ENCODE measurements at places on chromosomes 4 and X.
A peak's percentile ranks its signal among the peaks of the same experiment; 100 is the strongest.

DNA sequence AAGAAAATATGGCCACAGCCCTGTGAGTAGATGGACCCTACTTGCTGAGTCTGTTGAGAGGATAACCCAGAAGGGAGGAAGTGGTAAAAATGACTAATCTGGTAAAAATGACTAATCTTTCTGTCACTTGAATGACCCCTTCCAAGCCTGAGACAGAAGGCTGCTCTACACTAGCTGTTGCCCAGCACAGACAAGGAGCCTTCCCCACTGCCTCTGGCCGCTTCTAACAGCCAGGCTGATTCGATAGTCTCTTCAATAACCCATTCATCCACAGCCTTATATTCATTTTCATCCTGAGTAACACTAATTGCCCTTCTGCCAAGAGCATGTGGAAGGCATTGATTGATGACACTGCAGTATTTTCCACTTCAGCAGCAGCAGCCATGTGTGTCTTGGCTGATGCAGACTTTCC lies 18.4 kb downstream of the MAGEB17 start:
- peak; percentile 65 for DNase-seq

GRCh38 chr4:151362404-151363164 lies 37.2 kb upstream of the SH3D19 start:
- DNase-seq, result peak; percentile 87

GRCh38 chrX:53798281-53798680 lies 111.8 kb upstream of the HUWE1 start:
- DNase-seq, result no peak

DNA sequence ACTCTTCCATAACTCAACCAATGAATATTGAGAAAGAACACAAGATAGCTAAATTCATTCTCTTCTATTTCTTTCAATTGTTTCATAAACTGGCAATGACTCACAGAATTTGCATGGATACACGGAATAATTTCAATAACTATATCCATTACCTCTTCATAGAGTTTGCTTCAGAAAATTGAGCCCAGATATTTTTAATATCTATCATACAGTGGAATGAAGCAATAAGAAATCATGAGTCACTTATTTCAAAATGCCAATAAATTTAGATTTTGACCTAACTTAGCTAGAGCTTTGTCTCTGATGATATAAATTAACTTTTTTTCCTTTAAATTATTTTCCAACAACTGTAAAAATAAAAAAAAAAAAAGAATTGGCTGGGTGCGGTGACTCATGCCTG lies 22.2 kb upstream of the MANBA start:
- no peak for DNase-seq

DNA sequence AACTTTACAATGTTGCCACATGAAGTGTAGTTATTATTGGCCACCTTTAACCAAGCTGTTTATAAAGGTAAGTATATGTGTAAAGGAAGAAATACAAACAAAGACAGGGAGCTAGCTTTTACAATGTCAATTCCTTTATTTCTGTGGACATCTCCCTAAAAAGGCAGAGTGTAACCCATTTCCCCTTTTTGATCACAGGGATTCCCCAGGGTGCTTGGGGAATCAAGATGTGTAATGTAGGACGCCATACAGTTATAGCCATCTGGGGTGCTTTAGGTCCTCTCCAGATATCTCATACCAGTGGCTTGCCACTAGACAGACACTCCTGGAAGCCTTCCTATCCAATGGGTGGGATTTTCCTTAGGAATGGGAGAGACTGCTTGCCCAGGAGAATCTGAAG lies 4.2 kb upstream of the CUL4B start:
- DNase-seq, result no peak

DNA sequence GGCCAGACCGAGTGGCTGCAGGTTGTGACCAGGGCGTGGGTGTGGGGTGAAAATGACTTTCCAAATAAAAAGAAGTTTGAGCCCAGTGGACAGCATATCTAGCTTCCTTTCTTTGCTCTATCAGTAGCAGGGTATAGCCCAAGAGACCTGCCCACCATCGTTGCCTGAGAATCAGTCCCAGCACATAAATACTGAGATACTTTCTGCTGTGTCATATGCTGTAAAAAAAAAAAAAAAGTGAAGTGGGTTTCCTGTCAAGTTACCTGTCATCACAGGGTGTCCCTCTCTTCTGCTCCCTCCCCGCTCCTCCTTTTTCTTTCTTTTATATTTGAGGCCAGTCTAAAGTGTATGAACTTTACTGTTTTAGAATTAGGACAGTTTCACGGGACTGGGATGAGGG lies 330.3 kb upstream of the BOD1L1 start:
- no peak for DNase-seq

- peak; percentile 68 for DNase-seq
Observed at GRCh38 chr4:123127218-123127617, 204.8 kb upstream of the NUDT6 start.

GRCh38 chr4:168796362-168797106 lies 213.5 kb downstream of the CBR4 start:
- DNase-seq, result no peak

DNA sequence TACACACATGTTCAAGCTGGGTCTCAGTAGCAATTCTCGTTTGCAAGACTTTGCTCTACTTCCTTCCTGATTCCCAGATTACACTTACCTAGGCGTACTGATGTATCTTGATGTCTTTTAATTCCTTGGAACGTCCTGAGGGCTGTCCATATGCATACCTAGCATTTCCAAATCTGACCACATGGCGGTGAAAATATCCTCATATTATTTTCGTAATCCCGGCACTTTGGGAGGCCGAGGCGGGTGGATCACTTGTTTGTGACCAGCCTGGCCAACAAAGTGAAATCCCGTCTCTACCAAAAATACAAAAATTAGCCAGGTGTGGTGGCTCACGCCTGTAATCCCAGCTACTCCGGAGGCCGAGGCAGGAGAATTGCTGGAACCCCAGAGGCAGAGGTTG lies 1786.3 kb upstream of the TENM3 start:
- no peak for DNase-seq

GRCh38 chrX:17976955-17977354 lies 115.9 kb upstream of the RAI2 start:
- no peak for DNase-seq

GRCh38 chr4:74317616-74318246 lies 9.5 kb downstream of the EPGN start:
- DNase-seq, result no peak

GRCh38 chr4:155114790-155115189 lies 93.6 kb upstream of the NPY2R start:
- DNase-seq, result no peak

GRCh38 chr4:136690360-136690759 lies 841.9 kb downstream of the PCDH18 start:
- DNase-seq, result no peak

- DNase-seq, result peak; percentile 79
Observed at GRCh38 chr4:149370785-149371420, 444.7 kb downstream of the IQCM start.

GRCh38 chrX:107842715-107843400 lies 17.2 kb downstream of the MID2 start:
- DNase-seq, result no peak

DNA sequence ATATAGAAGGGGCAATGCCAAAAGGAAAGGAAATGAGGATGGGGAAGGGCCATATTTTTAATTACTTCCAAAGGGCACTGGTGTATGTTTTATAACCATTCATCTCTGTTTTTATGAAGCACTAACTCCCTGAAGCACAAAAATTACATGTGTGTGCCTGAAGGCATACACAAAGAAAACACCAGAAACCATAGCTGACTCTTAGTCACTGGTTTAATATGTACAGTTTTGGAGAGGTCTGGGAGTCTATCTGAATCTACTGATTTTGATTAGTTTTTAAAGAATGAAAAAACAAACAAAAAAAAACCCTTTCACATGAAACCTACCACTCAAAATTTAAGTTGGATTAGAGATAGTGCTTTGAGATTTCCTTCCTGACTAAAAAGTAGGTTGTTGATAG lies 438.7 kb downstream of the RPA4 start:
- DNase-seq, result no peak

GRCh38 chr4:99054428-99054994 lies 34.1 kb downstream of the ADH5 start:
- no peak for DNase-seq

DNA sequence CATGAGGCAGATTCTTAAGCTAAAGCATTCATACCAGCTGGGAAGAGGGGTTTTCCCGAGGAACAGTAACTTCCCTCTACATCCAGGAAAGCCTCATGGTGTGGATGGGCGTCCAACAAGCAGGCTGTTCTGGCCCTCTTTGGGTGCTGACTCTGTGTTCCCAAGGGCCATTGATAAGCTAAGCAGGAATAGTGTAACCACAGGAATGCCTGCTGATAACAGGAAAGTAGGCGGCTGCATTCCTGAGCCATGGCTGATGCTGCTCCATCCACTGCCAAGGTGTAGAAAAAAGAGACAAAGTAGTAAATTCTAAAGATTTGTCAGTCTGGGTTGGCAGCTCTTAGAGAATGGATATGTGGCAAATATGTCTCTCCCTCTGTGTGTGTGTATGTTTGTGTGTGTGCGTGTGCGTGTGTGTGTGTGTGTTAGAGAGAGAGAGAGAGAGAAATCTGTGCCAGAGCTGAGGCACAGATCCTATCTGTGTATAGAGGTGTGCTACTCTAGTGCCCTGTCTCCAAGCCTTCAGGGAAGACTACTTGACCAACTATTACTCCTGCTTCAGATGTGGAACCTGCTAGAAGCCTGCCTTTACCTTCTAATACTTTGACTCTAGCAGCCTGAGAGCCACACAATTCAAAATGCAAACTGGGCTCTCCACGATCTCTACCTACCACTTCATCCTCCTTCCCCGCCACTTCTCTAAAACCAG lies 353.1 kb upstream of the NR3C2 start:
- peak; percentile 85 for DNase-seq

- DNase-seq, result peak; percentile 84
Observed at GRCh38 chr4:95255396-95256107, 293.2 kb downstream of the UNC5C start.

DNA sequence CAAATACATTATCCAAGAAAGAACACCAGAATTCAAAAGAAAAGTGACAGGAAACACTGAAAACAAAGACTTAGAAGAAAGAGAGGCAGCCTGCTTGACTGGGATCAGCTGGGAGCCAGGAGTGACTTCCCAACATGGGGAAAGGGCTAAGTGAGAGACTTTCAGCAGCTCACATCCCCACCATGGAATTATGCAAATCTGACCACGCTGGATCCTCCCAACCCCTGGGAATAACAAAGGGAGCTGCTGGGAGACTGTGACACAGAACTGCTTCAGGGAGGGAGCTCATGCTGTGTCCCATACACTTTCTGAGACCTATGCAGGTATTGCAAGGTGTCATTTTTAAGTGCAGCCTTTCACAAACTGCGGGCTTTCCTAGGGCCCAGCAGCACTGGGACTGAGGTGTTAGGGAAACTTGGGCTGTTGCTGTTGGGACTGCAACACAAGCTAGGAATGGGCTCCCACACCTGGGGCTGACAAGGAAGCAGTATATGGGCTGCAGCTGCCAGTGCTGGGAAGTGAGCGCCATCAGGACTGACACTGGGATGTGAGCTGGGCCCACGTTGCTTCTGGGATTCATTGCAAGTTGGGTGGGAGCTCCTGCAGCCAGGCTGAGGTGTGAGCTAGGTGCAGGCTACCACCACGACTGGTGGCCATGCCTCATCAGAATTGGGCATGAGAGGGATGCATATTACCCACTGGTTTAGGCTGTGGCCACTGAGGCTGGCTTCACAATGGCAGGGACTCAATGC lies 139.1 kb downstream of the KDR start:
- no peak for DNase-seq

DNA sequence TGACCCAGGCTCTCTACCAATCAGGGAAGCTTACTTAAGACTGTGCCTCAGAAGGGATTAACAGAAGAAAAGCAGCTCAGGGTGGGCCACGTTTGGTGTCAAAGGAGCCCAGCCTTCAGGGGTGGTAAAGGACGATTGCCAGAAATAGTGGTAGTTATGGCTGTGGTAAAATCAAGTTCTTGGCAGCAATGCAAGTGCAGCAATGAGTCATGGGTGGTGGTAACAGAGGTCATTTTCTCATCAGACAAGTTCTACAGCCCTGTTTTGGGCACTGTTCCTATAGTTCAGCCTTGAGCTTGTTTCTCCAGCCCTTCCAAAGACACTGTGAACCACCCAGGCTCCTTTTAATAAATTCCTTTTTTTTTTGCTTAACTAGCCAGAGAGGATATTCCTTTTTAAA lies 120.3 kb downstream of the EFHC2 start:
- DNase-seq, result peak; percentile 40

DNA sequence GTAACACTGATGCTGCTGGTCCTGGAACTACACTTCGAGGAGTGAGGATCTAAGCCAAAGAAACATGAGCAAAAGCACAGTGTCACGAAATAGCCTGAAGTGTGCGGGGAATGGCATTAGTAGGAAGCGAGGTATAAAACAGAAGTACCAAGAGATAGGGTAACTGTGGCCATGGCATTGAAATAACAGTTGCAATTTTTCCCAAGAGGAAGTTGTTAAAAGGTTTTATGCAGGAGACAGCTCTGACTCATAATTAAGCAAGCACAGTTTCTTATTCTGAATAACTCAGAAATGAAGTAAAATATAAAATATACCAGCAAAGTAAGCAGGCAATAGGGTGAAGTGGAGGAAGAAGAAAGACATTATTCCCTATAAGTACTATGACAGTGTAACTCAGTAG lies 90.3 kb upstream of the TMEM150C start:
- no peak for DNase-seq

DNA sequence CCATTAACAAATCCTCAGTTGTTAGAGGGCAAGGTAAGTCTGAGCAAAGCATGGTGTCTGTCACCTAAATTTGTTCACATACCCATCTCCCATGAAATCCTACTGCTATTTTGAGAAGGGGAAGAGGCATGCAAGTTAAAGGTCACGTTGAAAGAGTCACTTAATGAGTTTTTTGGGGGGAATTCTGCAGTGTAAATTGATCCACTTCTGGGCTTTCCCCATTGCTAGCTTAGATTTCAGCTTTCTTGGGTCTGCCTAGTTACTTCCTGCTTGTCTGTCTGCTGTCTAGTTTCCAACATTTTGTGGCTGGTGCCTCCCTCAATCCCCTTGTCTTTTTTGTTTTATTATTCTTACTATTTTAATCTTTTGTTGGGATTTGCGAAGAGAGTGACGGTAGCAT lies 32.0 kb downstream of the CEP135 start:
- DNase-seq, result no peak

Data from cardiac muscle cell (in vitro differentiated cells and primary cell).